ENCODE measurements at places on chromosomes 16 and 17.

DNA sequence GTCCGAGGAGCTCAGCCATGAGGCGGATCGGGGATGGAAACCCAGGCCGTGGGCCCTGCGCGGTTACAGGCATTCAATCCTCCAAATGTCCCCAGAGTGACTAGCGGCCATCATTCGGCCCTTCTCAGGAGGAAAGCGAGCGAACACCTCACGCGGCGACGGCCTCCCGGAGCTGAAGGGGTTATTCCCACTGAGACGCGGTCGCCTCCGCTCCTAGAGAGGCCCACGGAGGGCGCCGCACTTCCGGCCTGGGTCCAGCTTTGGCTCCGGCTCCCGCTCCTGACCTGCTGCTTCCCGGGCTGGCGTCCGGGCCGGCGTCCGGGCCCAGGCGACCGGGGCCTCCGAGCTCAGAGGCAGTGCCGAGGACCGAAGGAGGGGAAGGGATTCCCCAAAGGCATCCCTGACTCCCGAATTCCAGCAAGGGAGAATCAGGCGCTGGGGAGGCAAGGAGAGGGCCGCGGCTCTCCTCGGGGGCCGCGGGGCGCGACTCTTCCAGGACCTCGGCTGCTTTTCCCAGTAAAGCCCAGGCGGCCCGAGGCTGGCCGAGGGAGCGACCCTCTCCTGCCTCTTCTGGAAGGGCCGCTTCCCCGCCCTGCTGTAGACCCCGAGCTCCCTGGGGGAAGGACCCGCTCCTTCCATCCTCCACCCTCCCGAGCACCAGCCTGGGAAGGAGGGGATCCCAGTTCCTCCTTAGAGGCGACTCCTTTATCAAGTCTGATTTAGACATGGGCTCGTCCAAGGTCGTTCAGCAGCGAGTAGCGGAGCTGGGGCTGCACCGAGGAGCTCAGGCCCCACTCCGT, 18.6 kb upstream of the ZNF629 start:
- peak; percentile 70 for DNase-seq

GRCh38 chr16:27239906-27240655, 28.5 kb downstream of the NSMCE1 start:
- DNase-seq, result no peak

DNA sequence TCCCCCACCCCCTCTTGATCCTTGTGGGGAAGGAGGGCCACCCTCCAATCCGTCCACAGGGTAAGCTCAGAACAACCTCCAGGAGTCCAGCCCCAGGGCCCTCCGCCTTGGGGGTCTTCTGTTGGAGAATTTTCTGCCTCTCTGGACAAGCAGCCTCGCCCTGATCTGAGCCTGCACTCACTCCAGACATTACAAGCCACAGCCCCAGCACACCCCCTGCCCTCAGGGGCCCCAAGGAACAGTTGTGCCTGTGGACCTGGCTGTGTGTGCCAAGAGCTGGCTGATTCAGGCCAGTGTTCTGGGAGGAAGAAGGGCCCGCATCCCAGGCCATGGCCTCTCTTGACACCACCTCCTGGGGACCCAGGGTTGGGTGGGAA, 477 bp upstream of the ARHGAP27 start:
- DNase-seq, result no peak

DNA sequence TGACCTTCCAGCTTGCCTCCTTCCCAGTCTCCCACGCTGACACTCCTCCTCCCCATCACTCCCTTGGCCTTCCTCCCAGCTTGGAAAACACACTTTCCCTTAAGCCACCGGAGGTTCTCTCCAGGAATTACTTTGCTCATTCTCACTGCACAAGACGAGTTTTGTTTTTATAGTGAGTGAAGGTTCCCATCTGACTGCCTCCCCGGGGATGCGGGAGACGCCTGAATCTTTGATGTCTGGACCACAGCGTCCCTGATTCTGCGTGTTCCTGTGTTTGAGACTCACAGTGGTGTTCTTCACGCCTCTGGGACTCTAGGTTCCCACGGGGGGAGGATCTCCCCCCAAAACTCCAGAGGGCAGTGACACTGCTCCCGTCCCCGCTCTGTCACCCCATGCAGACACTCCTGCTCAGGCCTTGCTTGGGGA, 2.0 kb downstream of the DNAI2 start:
- DNase-seq, result no peak

DNA sequence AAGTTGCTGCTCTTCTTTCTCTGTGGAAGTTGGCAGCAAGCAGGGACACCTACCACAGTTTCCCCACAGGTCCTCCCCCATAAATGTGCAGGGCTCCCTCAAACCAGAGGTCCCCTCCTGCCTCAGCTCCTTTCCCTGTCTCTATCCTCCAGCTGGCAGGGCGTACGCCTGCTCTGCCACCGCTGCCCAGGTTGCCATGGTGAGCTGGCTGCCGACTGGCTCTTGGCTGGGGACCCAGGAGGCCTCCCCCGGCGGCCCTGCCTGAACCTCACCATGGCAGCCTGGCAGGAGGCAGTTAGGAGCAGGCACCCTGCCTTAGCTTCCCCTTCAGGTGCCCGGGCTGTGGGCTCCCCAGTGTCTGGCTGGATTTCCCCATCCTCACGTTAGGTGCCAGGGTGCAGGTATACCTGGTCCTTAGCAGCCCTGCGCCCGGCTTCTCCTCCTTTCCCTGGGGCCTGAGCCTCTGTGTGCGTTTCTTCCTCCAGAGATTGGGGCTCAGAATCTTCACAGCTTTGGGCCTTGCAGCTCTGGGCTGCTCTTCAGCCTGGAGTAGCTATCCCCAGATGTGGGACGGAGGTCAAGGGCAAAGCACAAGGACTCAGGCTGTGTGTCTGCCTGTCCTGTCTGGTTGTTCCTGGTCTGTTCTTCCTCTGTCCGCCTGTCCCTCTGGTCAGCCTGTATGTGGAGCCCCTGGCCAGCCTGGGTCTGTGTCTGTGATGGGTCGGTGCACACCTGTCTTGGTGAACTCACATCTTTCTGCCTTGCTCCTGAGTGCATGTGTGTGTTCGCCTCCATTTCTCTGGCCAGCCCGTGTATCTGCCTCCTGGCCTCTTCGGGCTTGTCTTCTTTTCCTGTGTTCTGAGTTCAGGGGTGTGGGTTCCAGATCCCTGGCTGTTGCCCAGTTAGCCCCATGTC, 15.7 kb downstream of the GJD3 start:
- no peak for DNase-seq

DNA sequence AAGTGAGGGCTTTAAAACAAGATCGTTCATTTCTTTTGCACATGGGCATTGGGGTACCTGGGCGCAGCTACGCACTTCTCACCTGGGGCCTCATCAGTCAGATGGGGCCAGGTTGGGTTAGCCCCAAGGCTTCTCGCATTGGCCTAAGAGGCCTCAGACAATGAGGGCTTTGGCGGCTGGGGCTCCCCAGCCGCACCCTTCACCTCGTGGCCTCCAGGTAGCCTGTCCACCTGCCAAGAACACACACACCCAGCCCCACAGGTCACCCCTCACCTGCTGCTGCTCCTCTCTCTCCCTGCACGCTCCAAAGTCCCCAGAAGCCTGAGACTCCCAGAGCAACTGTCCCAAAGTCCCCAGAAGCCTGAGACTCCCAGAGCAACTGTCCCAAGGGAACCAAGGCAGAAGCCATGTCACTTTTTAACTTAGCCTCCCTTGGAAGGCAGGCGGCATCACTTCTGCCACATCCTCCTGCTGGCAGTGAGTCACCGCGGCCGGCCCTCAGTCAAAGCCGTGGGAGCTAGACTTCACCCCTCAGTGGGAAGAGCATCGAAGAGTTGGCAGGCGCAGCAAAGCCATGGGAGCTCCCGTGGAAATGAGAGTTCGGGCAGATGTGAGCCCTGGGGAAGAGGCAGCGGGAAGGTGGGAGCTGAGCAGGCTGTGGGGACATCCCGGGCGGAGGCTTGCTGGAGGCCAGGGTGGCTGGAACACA, 78.9 kb upstream of the PLCG2 start:
- DNase-seq, result no peak

DNA sequence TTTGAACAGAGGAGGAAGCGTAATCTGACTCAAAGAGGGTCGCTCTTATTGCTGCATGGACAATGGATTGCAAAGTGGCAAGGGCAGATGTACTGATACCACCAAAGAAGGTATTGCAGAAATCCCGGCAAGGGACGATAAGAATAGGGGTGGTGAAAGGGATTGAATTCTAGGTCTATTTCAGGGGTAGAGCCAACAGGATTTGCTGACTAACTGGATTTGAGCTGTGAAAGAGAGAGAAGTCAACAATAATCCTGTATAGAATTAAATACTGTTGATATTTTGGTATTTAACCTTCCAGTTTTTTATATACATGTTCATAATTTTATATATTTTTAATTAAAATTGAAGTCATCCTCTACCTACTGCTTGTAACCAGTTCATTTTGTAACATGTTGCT, 19.4 kb upstream of the ABCA3 start:
- no peak for DNase-seq

DNA sequence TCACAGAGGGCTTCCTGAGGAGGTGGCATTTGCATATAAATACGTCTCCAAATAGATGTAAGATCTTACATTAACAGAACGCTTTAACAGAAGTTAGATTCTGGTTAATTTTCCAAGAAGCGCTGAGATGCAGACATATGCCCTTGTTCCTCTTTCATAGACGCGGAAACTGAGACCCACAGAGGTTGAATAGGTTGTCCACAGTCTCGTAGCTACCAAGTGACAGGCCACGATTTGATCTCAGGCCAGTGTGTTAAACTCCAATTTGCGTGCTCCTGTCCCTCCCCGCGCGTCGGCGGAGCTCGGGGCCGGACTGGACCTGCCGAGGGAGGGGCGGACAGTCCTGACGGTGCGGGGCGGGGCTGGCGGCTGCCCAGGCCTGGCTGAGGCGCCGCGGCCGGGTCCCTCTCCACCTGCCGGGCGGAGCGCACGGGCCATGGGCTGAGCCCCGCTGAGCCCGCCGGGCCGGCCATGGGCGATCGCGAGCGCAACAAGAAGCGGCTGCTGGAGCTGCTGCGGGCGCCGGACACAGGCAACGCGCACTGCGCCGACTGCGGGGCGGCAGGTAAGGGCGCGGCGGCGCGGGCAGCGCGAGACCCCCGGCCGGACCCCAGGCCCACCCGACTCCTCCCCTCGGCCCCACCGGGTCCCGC, at the start of gene ADAP2:
ADAP2 (plus strand) TSS at position 402 of the 653 bp plus-strand sequence; CDS start at position 472, 70 bp downstream.
- peak; percentile 63 for DNase-seq

- no peak for DNase-seq
Measured at GRCh38 chr17:28685366-28685765, 23.4 kb downstream of the SUPT6H start.

- DNase-seq, result peak; percentile 32
Measured at GRCh38 chr16:79605999-79606398, 5.5 kb upstream of the MAF start.

DNA sequence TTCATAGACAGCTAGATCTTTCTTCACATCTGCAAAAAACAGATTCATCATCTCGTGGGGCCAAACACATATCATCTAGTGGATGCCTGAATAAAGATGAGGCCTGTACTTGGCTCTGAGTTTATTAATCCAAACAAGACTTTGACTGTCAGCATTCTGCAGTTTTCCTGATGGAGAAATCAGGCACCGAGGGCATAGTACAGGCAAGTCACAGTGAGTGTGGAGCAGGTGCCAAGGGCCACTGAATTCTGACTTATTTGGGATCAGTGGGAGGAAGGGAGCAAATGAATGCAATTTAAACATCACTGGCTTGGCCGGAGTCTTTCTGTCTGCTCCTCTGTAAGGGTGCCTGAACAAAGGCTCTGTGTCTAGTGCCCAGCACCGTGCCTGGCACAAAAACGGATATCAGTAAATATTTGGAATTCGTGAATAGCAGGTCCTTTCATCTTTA, 975 bp downstream of the CFAP20 start:
- no peak for DNase-seq

DNA sequence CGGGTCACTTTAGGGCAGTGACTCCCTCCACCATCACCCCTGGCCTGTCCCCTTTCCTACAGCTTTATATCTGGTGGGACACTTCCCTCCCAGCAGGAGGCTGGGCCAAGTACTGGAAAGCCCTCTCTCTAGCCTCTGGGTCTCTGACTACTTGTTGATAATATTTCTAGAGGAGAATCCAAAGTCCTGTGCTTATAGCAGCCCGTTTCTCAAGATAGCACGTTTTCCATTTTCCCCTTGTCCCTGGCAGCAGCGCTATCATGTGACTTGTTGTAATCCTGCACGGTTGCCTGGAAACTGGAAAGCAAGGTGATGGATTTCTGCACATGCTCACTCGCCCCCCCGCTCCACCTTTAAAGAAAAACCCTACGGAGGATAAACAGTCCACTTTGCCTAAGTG, 3.3 kb upstream of the AXIN2 start:
- DNase-seq, result no peak

- DNase-seq, result no peak
Measured at GRCh38 chr17:77105706-77106105, 35.1 kb upstream of the SEC14L1 start.

GRCh38 chr17:82534401-82534812, 14.9 kb downstream of the FOXK2 start:
- no peak for DNase-seq

DNA sequence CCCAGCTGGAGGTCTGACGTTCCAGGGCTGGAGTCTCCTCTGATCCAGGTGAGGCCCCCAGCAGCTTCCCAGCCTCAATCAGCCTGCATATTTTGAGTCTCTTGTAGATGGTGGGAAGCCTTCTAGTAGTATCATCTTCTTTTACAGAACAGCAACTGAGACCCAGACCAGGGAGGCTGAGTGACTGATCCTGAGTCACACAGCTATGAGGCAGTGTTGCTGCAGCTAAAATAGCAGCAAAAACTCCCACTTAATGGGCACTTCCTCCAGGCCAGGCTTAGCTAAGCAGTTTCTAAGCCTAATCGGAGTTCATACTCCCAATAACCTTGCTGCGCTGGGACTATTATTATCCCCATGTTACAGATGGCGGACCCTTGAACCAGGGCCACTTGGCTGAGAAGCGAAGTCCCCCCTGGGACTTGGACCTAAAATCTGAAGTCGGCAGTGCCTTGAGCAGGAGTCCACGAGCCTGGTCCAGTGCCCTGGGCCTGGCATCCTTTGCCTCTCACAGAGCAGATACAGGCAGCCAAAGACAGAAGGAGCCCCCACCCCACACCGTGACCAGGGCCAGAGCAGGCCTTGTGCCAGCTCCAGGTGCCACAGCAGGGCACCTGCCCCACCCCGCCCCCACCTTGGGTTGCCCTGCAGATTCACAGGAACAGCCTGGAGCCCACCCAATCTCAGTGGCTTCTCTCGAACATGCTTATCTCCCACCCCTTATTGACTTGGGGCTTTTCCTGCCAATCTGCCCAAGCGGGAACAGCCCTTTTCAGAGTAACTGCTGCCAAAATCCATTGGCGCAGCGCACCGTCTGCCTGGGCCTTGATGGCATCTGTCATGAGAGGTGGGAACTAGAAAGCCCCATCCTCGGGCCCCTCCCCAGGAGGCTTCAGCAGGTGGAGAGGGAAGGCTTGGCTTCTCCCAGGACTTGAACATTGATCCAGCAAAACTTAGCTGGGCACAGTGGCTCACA, 65.1 kb downstream of the SOCS1 start:
- DNase-seq, result peak; percentile 85

GRCh38 chr17:28392491-28392890, 13.5 kb downstream of the SLC46A1 start:
- DNase-seq, result no peak

- DNase-seq, result no peak
Measured at GRCh38 chr17:45942284-45942683, 47.9 kb downstream of the MAPT start.

DNA sequence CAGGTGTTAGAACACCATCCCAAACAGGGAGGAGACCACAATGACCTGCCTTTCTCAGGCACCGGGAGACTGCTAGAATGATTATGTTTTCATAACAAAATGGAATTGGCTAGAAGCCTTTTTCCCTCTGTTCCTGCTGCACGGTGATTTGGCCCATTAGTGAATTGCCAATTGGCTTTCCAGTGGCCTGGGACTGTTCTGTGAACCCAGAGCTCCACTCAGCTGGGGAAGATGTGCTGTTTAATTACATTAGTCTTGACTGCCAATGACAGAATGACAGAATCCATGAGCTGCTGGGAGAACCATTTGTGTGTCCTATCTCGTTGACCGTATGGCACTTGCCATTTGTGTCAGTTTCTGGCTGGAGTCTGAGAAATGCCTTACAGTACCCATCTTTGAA, 242.9 kb downstream of the CDH11 start:
- no peak for DNase-seq

Data from inflammatory macrophage treated with lipopolysaccharide for 1 hour (primary cell).